Activated CD8-positive, alpha-beta memory T cell treated with anti-CD3 and anti-CD28 coated beads for 1 hour (primary cell): ENCODE measurements at places on chromosomes 1 and 21.

DNA sequence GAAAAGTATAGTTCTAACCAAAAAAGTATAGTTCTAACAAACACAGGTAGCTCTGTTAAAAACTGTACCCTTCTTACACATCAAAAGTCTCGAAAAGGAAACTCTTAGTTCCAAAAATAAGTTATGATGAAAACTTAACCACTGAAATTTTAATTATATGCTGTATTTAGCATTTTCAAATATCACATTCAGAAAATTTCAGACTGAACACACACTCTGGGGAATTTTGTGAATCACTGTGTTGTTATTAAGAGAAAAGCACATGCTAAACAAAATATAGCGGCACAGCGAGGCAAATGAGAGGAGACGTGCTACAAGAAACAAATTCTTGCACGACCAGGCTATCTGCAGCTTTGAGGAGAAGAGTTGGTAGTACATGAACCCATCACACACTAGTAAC, 30.4 kb downstream of the VAV3 start:
- no peak for DNase-seq

DNA sequence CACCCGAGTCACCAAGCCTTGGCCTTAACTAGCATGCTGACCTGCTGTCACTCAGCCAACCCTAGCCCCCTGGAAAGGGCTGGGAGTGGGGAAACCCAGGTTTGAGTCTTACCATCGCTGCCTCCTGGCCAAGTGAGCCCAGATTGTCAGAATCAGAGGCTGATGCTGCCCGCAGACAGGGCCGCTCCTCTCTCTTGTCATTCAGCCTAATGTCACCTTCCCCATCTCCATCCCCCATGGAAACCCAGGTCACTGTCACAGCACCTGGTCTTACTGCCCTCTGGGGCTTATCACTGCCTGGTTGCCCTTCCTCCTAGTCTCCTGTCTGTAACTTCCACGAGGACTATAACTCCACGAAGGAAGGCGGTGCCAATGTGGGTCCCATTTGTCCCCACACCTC, 53.6 kb upstream of the CASZ1 start:
- DNase-seq, result no peak

DNA sequence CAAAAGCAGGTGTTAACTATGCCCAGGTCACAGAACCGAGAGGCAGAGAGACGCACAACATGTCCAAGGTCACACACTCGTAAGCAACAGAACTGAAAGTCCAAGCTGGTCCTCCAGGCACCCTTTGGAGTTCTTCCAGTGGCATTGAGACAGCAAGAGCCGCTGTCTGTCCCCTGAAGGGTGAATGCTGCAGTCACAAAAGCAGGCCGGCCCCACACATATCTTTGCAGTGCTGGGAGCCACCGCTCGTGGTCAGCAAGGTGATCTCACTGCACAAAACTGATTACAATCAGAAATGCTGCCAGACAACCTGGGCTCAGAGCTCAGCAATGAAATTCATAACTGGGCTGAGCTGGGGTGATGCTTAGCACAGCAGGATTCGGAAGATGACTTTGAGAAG, 47.4 kb upstream of the RAB4A start:
- no peak for DNase-seq

DNA sequence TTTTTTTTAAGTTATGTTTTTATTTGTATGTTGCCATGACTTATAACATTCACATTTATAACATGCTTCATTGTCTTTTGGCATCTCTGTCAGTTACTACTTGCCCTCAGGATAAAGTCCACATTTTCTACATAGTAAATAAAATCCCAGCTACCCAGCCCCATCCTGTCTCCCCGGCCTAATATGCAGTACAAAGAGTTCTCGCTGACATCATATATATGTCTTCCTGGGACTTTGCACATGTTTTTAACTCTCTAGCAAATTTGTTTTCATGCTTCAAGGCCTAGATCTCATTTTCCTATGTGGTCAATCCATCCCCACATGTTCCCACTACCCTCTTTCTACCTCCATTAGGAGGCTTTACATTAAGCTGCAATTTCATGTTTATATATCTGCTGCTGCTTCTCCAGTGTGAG, 33.0 kb upstream of the IVNS1ABP start:
- no peak for DNase-seq

GRCh38 chr1:12525311-12526181, 92.5 kb downstream of the DHRS3 start:
- no peak for DNase-seq

DNA sequence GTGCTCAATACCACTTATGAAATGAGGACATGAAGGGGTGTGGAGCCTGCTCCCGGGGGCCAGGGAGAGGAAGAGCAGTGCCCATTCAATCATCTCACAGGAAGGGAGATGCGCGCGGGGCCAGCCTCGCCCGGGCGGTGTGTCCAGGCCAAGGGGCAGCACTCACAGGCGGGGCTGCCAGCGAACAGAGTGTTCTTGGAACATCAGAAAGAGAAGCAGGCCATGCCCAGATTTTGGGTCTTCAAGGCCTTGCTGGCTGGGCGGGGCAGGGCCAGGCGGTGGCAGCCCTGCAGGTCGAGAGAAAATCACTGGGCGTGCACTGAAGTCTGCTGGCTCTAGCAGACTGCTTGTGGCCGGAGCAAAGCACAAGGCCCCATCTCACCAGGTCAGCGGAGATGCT, 168.6 kb downstream of the PRDM16 start:
- no peak for DNase-seq

DNA sequence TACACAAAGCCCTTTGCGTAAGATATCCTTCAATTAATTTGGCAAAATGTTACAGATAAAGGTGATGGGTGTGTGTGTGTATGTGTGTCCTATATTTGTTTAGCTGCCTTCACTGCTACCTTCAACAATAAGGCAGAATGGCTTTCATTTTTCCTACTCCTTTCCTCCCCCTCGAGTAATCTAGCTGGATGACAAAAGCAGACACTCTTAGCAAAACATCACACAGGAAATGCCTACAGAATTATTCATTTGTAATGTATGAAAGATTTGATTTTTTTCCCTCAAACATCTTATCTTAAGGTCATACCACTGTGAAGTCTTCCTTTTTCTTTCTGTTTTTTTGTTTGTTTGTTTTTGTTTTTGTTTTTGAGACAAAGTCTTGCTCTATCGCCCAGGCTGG, 10.6 kb downstream of the PTPN22 start:
- DNase-seq, result no peak

DNA sequence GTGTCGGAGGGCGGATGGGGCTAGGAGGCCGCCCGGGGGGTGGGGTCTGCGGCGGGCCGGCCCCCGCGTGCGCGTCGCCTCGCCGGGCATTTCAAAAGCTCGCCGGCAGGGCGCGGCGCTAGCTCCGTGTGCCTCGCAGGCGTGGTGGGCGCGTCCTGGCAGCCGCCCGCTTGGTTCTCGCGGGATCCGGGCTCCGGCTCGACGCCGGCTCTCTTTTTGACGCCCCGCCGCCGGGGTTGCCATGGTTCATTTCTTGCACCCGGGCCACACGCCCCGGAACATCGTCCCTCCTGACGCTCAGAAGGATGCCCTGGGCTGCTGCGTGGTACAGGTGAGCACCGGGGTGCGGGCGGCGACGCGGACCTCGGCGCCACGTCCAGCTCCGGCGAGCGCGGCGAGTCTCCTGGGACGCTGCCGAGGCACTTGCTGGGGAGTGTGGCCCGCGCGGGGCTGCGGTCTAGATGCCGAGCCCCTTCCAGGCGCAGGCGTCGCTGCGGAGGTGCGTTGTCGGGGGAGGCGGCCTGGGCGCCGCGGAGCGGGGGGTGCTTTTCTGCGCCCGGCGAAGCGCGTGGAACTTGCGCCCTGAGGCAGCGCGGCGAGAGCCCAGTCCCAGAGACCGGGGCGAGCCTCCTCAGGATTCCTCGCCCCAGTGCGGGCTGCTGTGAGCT, at the start of gene ZYG11A:
Gene ZYG11A, plus strand, starts transcription at position 118 of the 668 bp plus-strand sequence. Its CDS starts 124 bp downstream, at position 242.
- DNase-seq, result peak; percentile 43

DNA sequence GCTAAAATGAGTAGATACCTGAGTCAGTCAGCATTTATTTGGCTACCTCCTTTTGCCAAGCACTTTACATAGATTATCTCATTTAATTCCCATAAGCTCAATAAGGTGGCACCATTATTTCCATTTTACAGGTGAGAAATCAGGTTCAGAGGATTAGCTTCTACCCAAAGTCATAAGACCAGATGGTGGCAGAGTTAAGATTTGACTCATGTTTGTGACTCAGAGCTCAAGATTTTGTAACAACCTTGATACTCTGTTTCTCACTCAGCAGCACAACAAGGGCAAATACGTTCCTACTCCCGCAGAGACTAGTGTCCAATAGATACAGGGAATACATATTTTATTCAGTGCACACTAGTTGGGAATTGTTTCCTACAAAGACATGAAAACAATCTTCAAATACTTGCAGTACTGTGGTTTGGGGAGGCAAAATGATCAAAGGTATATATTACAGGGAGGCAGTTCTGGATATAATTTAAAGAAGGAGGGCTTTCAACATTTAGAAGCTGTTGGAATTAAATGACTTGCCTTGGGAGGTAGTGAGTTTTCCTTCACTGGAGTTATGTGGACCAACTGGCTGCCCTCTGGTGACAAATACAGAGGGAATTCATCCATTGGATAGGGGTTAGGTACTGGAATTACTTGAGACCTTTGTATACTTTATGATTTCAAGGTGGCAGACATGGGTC, 3.6 kb downstream of the LEPR start:
- no peak for DNase-seq

- DNase-seq, result no peak
Observed at GRCh38 chr1:57377339-57378139, 46.3 kb downstream of the DAB1 start.

DNA sequence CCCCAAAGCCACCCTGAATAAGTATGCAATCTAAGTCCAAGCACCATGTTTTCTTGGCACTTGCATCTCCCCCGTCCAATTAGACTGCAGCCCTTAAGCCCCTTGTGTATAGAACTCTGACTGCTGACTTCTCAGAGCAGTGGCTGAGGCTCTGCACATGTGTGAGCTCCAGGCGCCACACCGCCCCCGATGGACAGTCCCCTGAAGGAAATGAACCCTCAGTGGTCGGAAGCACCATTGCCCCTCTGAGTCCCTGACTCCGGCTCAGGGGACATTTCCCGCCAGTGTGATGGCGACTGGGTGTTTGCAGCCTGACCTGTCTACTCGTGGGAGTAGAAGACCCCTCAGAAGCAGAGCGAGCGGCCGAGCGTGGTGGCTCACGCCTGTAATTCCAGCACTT, 37.2 kb upstream of the SCCPDH start:
- no peak for DNase-seq

DNA sequence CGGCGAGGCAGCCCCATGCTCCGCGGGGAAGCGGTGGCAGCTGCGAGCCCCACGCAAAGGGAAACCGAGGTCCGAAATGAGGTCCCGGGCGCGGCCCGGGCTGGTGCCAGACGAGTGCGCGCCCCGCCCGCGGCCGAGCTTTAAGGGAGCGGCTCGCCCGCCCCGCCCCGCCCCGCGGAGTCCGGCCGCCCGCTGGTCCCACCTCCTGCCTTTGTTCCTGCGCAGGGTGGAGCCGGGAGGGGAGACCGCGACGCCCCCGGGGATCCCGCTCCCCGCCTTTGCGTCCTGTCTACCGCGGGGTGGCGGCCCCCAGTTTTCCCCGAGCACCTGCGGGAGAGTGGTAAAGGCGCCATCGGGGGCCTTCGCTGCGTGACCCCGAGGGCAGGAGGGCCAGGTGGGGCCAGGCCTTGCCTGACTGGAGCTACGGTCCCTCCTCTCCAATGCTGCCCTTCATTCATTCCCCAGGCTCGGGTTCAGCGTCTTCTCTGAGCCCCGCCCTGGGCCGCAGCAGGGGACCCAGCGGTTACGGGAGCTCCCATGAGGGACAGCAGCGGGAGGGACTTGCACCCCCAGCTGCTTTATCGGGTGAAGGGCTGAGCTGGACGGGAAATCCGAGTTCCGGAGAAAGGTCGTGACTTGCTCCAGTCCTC, at the start of gene HES2:
Gene HES2, minus strand, starts transcription at position 116 of the 650 bp plus-strand sequence. Its CDS starts 99 bp downstream, at position 17.
- no peak for DNase-seq

GRCh38 chr1:182256931-182257330, 134.7 kb downstream of the GLUL start:
- DNase-seq, result no peak

- DNase-seq, result no peak
Observed at GRCh38 chr1:27496604-27497155, 6.7 kb upstream of the WASF2 start.

DNA sequence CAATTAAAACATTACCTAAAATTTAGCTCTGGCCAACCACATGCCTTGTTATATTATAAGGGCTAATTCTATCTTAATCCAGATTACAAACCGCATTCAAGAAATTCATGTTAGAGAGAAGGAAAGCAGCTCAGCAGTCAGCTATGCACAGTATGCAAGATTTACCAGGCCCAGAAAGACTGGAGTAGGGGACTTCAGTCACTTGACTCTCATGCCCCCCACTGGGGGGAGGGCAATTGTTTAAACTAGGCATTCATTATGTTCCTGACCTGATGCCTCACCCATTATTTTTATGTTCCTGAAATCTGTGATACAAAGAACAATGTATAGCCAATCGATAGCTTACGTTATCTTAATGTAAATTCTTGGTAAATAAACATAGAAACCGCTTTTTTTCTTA, 96.9 kb downstream of the ZNF644 start:
- no peak for DNase-seq

GRCh38 chr1:117068580-117068979, 8.5 kb downstream of the TTF2 start:
- no peak for DNase-seq

DNA sequence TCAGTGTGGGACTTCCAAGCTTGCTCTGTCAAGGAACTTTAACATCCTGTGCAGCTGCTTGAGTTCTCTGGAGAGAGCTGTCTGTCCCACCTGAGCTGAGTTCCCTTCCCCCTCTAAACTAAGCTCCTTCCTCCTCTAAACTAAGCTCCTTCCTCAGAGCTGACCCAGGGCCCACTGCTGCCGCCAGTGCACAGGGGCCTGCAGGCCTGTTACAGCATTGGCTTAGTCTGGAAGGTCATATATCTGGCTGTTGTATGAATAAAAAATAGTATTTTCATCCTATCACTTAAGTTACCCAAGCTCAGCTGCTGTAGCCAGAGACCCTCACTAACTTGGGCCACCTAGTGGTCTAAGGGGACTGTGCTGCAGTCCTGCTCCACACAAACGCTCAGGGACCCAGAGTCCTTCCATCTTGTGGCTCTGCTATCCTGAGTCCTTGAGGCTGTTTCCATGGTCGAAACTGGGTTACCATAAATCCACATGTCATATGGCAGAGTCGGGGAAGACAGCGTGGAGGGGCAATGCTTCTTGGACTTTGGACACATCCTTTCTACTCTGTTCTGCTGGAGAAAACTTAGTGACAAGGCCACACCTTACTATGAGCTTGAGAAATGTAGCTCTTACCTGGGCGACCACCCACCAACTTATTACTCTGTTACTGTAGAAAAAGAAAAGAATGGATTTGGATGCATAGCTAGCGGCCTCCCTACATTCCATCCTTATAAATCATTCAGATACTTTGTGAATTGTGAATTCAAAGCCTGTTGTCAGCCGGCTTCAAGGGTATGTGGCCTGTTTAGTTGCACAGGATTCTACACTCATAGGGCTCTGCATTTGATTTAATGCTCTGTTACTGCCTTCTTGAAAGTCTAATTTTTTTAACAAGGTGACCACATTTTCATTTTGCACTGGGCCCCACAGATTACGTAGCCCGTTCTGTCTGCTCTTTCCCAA, 71.4 kb upstream of the GCLM start:
- DNase-seq, result no peak

- DNase-seq, result no peak
Observed at GRCh38 chr21:37547615-37548200, 181.1 kb downstream of the DYRK1A start.
